ENCODE measurements at places on chromosomes 6 and 20.

- no peak for DNase-seq
Measured at GRCh38 chr20:38450412-38450975, 15.4 kb upstream of the SNHG17 start.

GRCh38 chr6:104887350-104887749, 27.6 kb upstream of the HACE1 start:
- DNase-seq: peak; percentile 30

GRCh38 chr6:73003302-73003701, 222.0 kb downstream of the KHDC1L start:
- no peak for DNase-seq

GRCh38 chr6:130132286-130132701, 90.5 kb downstream of the SAMD3 start:
- no peak for DNase-seq

DNA sequence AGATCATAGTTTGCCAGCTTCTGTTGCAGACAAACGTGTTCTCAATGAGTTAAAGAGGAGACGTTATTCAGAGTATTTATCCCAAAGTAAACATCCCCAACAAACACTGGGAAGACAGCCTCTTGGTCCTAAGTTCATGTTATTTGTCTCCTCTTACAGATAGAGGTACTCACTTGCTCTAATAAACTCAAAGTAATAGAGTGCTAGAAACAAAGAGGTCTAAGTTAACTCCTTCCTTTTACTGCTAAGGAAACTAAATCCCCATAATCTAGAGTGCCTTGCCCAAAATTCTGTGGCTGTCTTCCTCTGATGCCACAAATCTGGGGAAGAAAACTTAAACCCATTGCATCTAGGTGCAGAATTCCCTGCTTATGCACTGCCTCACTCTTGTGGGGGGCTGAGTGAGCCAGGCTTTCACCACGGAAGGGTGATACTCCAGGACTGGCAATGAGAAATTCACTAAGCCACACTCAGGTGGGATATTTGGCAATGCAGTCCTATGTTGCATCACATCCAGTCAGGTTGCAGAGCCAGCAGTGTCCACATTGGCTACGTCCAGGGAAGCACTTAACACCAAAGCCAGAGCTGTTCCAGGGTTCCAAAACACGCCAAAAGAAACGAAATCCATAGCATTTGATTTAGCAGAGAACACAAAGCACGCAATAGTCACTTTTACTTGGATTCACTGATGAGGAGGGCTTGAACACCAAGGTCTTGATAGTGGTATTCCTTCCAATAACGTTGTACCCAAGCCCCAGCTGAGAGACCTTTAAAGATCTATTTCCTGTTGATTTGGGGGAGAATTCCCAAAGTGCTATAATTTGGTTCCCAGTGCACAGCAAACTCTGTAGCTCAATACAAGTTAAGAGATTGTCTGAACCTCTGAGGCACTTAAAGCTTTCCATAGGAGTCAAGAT, 81.0 kb upstream of the FOXQ1 start:
- no peak for DNase-seq

DNA sequence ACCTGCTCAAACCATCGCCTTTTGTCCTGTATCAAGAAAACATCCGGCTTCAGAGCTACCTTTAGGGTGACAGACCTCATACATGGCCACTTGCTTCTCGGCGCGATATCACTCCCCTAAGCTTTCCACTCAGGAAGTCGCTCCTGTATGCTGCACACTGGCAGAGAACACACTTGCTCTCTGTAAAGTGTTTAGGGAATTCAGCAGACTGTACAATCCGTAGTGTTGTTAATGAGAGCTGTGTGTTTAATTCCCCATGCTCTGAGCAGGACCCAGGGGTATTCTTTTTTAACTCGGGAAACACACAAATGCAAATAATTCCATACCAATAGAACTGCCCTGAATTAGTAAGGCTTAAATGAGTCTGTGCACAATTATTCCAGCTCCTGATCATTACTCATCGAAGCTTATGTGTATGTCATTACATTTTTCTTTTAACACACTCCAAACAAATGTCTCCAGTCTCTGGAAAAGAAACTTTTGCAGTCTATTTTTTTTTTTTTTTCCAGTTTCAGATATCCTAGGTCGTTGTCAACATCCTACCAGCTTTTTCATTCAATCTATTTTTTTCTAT, 338.7 kb upstream of the ARID1B start:
- DNase-seq: no peak

GRCh38 chr6:93238632-93239031, 180.7 kb downstream of the EPHA7 start:
- no peak for DNase-seq

DNA sequence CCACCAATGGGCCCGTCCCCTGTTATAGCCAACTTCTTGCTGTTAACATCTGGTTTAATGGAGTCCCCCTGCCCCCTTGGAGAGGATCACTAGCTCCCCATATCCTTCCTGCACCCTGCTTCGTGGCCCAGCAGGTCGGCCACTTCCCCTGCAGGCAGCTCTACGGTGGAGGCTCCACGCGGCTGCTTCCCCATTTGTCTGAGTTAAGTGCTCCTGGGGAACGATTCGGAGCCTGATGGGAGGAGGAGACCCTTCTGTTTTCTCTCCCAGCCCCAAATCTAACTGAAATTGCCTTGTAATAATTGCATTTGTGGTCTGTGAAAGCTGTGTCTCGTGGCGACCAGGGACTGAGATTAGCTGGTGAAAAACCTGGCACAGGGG, 74.6 kb downstream of the SULF2 start:
- DNase-seq: no peak

DNA sequence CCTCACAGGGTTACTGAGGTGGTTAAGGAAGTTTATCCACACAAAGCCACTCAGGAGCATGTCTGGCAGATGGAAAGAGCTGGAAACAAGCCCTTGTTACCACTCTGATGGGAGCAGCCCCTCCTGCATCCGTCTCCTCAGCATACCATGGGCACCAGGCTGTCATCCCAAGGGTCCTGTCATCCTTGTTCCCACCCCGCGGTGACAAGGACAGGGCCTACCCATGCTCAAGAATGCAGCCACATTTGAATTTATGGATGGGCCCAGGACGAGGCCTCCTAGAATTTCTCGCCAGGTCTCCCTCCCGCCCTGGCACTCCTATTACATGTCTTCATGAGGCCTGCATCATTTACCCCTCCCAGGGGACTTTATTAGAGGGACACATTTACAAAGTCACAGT, 60.0 kb downstream of the NPEPL1 start:
- no peak for DNase-seq

- DNase-seq: no peak
Measured at GRCh38 chr6:18985061-18985460, 597.9 kb downstream of the RNF144B start.

DNA sequence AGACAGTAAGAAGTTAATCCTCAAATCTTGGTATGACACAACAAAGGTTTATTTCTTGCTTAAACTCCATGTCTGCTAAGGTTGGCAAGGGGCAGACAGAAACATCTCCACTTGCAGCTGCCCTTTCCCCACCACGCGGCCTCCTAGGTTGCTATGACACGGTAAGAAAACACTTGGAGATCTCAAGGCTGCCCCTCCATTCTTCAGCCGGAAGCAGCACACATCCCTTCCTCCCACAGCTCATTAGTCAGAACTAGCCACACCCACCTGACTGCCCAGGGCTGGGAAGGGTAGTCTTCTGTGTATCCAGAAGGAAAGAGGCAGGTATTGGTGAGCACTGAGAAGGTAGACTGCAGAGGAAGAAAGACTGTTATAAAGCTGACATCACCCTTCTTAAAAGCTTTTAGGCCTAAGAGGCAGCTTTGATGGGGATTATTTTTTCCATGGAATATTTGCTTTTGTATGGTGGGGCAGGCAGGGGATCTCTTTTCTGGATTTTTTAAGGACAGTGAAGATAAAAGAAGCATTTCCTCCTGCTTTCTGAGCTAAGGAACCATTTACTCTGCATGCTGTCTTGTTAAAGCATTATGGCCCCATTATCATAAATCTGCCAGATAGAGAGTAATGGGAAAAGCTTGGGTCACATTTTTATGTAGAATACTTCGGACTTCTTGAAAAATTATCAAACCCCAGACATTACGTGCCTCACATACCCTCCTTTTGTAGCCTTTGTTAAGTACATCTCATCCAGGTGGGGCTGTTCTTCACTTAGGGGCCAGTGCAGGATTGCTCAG, 41.6 kb downstream of the MRAP2 start:
- no peak for DNase-seq

- DNase-seq: no peak
Measured at GRCh38 chr6:51535327-51535726, 552.1 kb downstream of the PKHD1 start.

- DNase-seq: no peak
Measured at GRCh38 chr6:148086386-148086785, 256.3 kb upstream of the SASH1 start.

DNA sequence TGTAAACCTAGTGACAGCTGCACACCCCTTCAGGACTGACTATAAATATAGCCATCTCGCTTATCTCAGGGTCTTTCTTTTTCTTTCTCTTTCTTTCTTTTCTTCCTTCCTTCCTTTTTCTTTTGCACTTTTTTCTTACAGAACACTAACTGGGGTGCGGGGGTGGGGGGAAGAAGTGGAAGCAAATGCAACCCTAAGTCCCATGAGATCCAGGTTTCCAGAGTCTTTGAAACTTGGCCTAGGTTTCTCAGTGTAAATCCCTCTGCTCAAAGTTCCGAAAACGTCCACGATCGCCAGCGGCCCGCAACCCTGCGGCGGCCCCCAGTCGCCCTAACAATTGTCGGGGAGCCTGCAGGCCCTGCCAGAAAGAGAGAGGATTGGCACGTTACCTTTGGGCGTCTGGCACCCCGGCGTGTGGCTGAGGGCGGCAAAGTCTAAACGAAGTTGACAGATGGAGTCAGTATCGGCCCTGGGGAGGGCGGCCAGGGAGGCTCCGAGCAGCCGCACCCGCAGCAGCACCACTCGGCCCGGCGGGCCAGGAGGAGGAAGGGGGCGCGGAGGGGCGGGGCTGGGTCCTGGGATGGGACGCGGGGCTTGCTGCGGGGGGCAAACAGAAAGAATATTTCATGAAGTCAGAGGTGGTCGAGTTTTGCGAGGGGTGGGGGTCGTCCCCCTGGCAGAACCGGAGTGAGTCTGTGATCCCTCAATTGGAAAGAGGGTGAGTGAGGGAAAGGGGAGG, 577 bp upstream of the FOXF2 start:
- DNase-seq: peak; percentile 32

DNA sequence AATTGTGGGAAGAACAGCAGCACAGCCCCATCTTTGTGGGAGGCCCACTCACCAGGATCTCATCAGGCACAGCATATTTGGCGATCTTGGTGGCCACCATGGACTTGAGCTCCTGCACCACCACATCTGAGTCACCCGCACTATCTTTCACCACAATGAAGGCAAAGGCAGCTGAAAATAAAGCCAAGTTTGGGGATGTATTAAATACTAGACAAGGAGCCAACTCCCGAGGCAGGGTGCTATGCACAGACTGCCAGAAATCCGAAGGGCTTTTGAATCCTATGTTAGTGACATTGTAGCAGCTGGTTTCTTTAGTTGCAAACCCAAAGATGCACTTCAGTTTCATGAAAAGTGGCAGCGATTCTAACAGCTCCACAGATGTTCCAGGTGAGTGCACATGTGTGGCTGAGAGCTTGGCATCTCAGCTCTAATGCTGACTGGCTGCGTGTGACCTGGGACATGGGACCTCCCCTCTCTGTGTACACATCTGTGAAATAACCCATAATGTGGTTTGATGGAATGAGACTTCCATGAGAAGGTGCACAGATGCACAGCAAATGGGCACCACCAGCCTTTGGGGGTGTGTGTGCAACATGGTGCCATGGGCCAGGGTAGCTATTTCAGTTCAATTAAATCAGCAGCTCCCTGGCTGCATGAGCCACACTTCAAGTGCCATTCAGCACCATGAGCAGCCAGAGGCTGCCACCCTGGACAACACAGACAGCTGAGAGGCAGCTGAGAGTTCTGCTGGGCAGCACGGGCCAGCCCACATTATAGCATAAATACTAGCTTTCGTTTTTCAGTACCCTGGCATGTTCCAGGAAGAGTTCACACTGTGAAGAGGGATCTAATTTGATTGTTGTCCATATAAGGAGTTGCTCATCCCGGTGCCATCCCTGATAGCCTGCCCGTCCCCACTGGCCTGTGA, 16.9 kb upstream of the APMAP start:
- peak; percentile 45 for DNase-seq

- DNase-seq: no peak
Measured at GRCh38 chr6:49634092-49634835, 2.4 kb downstream of the RHAG start.

DNA sequence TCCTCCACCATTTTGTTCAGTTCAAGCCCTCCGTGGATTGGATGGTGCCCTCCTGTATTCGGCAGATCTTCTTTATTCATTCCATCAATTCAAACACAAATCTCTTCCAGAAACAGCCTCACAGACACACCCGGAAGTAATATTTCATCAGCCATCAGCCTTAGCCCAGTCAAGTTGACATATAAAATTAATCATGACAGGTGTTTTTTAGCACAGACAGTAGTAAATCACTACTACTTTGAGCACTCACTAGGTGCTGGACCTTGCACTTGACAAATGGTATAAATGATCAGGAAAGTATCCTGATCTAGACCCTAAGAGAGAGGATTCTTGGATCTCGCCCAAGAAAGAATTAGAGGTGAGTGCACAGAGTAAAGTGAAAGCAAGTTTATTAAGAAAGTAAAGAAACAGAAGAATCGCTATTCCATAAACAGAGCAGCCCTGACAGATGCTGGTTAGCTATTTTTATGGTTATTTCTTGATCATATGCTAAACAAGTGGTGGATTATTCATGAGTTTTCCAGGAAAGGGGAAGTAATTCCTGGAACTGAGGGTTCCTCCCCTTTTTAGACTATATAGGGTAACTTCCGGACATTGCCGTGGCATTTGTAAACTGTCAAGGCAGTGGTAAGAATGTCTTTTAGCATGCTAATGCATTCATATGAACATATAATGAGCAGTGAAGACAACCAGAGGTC, 194.6 kb upstream of the LAMP5 start:
- DNase-seq: no peak

GRCh38 chr20:24040896-24041459, 52.4 kb upstream of the GGTLC1 start:
- no peak for DNase-seq

DNA sequence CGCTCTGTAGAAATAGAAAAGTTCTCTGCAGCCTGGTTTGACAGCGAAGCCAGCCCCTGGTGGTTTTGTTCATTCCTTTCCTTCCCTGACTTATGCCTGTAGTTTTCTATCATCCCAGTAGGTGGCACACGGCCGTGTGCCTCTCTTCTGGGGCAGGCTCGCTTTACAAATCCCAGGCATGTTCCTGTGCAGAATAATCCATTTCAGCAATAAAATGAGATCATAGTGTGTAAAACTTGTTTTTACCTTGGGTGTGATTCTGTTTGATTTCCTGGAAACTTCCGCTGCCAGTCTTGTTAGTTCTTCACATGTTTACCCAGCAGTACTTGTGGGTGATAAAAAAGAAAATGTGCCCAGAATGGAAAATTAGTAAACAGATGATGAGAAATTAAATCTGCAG, 7.4 kb upstream of the INSM1 start:
- DNase-seq: peak; percentile 81
